C1 segment of cervical spinal cord (tissue), 14 donors: ENCODE measurements at places on chromosomes 6 and 20.

DNA sequence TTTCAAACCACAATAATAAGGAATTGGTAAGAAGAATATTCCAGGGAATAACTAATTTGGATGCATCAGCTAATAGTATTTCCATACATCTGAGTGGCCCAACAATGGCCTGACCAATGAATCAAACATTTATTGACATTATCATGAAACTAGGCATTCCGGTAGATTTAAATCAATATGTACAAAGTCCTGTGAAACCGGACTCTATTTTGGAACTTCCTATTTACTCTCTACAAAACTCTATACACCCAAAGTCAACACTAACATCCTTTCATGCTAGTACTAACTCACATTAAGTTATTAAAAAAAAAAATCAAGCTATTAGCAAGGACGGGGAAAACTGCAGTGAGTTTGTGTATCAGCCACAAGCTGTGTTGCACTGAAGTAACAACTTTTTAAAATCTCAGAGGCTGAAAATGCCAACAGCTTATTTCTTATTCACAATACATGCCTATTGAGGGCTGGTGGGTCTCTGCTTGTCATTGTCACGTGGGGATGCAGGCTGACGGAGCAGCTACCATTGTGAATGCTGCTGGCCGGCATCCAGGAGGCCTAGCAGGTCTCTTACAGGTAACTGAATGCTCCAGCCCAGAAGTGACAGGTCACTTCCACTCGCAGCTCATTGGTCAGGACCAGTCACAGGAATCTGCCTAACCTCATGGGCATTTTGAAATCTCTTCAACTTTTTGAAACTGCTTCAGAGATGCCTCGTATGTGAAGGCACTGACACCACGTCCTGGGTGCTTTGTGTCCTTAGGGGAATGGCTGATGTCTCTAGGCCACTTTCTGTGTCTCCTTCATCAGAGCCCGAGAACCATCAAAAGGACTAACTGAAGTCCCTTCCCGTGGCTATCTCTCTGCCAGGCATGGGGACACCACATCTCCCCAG is 76.3 kb downstream of the SLC22A23 start:
- DNase-seq: no peak

- peak; percentile 29 for DNase-seq
These were observed 46.2 kb upstream of the SUPT3H start for GRCh38 chr6:45423824-45424450.

DNA sequence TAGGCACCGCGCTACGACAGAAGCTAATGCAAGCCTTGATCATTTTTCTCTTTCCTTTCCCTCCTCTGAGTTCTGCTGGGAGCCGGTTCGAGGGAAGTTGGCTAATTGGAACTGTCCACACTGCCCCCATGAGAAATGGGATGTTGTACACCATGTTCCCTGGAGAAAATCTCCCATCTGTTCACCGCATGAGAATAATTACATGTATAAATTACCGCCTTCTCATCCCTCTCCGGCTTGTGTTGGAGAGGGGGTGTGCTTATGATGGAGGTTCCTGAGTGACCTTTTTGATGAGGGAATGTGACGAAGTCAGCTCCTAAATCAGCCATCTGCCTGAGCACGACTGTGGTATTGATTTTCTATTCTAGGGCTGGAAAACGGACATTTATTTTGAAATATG is 320.2 kb upstream of the SULF2 start:
- no peak for DNase-seq

GRCh38 chr6:144134737-144135136 is 15.6 kb upstream of the STX11 start:
- no peak for DNase-seq

DNA sequence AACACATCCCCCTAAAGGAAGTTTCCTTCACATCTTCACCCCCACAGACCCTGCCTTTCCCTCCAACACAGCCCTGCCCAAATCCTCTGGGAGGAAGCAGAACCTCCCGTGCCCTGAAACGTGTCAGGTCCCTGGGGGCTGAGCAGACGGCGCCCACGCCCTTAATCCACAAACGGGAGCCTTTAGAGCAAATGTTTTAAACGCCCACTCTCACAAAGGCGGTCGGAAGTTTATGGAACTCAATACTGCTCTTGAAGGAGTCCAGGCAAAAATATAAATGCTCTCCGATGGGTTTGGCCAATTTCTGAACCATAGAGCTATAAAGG is 237.1 kb upstream of the AFDN start:
- no peak for DNase-seq

DNA sequence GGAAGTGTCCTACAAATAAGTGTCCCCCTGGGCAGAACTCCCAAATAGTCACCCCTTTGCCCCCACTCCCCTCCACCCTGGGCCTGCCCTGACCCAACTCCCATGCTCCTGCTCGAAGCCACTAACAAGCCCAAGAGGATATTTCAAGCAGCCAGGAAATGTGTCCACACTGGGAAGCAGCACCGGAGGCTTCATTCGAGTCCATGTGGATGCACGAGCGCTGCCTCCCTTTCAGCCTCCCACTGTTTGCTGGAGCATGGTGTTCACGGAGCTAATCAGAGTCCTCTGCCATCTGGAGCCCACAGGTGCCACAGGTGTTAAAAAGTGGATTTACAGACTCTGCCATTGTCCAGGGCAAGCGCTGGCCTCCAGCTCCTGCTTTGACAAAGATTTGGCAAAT is 177.6 kb downstream of the TTLL2 start:
- no peak for DNase-seq

DNA sequence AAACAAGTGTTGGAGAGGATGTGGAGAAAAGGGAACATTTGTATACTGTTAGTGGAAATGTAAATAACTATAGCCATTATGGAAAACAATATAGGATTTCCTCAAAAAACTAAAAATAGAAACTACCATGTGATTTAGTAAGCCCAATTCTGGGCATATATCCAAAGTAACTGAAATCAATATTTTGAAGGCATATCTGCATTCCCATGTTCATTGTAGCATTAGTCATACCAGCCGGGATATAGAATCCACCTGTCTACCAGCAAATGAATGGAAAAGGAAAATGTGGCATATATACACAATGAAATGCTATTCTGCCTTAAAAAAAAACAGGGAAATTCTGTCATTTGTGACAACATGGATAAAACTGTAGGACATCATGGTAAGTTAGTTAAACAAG is 15.3 kb upstream of the C6orf58 start:
- no peak for DNase-seq

- DNase-seq: no peak
These were observed 96.2 kb upstream of the SIRPA start for GRCh38 chr20:1798982-1799381.

DNA sequence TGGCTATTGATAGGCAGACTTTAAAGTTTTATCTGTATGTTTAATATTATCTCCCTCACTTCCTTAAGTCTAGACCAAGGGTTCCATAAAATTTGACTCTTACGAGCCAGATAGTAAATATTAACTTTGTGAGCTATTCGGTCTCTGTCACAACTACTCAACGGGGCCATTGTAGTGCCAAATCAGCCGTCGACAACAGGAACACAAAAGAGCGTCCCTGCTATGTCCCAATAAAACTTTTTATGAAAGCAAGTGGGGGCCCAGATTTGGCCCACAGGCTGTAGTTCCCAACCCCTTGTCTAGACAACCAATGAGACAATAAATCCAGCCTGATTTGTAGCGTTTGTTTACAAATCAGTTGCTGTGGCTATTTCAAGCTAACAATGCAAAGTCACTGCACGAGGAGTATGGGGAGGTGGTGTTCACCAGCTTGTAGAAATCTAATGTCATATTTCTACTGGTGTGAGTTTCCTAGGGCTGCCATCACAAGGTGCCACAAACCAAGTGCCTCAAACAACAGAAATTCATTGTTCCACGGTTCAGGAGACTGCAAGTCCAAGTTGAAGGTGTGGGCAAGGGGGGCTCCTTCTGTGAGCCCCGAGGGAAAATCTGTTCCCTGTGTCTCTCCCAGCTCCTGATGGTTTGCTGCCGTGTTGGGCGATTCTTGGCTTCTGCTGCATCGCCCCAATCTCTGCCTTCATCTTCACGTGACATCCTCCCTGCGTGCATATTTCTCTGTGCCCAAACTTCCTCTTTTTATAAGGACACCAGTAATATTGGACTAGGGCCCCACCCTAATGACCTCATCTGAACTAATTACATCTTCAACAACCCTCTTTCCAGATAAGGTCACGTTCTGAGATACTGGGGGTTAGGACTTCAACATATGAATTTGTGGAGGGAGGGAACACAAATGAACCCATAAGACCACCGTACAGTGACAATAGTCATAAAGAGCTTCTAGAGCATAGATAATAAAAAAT is 356.0 kb upstream of the JARID2 start:
- DNase-seq: no peak

- no peak for DNase-seq
These were observed 932.7 kb downstream of the TFAP2A start for GRCh38 chr6:9482030-9482738.

- no peak for DNase-seq
These were observed 665.6 kb downstream of the DHX35 start for GRCh38 chr20:39627765-39628164.

- no peak for DNase-seq
These were observed 34.6 kb upstream of the SCRT2 start for GRCh38 chr20:709991-710779.

GRCh38 chr6:119598883-119599282 is 249.3 kb upstream of the MAN1A1 start:
- DNase-seq: no peak

DNA sequence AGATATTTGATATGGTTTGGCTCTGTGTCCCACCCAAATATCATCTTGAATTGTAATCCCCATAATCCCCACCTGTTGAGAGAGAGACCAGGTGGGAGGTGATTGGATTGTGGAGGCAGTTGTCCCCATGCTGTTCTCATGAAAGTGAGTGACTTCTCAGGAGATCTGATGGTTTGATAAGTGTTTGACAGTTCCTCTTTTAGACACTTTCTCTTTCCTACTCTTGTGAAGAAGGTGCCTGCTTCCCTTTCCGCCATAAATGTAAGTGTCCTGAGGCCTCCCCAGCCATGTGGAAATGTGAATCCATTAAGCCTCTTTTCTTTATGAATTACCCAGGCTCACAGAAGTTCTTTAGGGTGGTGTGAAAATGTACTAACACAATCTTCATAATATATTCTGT is 1404.0 kb upstream of the ADGRB3 start:
- no peak for DNase-seq

GRCh38 chr6:72776456-72776855 is 154.6 kb downstream of the KCNQ5 start:
- DNase-seq: no peak

- DNase-seq: no peak
These were observed 25.0 kb upstream of the NELFCD start for GRCh38 chr20:58956078-58956477.

- DNase-seq: no peak
These were observed 392.5 kb downstream of the CDH4 start for GRCh38 chr20:61644378-61645076.
